GM12878 (cell line): ENCODE measurements at places on chromosomes 12 and 14. TPM values are rescaled to one million over a fixed set of nuclear protein-coding genes. Genes with fewer than 3 reads are reported as not detected.

- no peak for DNase-seq
These were observed 64.2 kb downstream of the ELK3 start for GRCh38 chr12:96258104-96258961.

Gene DIO3
- polyA plus RNA-seq, result not detected in 2 replicates

GRCh38 chr12:3354586-3354985 lies 136.4 kb upstream of the PRMT8 start:
- no peak for DNase-seq

- no peak for DNase-seq
These were observed 163.3 kb downstream of the ETV6 start for GRCh38 chr12:11812586-11813437.
